Right cardiac atrium (tissue), 5 donors: ENCODE measurements at places on chromosomes 7 and 10. TPM values are rescaled to one million over a fixed set of nuclear protein-coding genes. Genes with fewer than 3 reads are reported as not detected.
A peak's percentile ranks its signal among the peaks of the same experiment; 100 is the strongest.

DNA sequence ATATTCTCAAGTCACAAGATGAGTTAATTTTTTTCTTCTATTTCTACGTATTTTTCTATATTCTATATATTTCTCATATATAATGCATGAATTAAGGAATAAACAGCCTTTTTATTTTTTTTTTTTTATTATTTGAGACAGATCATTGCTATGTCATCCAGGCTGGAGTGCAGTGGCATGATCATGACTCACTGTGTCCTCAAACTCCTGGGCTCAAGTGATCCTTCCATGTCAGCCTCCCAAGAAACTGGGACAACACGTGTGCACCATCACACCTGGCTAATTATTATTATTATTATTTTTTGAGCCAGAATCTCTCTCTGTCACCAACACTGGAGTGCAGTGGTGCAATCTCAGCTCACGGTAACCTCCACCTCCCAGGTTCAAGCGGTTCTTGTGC, 1.5 kb downstream of the CLDN12 start:
- DNase-seq = no peak

Gene TECPR1
- polyA plus RNA-seq = 10.5 TPM

DNA sequence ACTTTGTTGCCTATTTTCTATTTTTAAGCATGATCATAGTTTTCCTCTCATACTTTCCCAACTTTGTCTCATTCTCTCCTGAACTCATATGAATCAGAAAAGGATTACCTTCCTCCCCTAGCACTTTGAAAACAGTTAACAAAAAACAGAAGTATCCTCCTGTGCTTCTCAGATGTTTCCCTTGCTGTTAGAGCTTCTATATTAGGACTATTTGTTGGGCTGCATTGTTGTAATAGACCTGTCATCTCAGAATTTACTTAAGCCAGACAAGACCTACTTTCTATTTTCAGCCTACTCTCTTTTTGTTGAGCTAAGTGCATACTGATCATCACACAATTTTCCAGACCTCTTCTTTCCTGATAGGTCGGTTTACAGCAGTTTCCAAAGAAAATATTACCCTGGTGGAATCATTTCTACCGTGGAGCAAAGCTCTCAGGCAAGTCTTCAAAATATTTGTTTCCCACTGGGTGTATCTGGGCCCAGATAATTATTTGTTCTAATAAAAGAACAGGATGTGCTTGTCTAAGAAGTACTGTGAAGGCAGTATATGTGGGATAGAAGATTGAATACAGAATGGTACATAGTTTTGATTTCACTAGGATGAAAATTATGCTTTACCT, 411.9 kb upstream of the KLF6 start:
- no peak for DNase-seq

Gene DGKI
- polyA plus RNA-seq = 2.1 TPM

DNA sequence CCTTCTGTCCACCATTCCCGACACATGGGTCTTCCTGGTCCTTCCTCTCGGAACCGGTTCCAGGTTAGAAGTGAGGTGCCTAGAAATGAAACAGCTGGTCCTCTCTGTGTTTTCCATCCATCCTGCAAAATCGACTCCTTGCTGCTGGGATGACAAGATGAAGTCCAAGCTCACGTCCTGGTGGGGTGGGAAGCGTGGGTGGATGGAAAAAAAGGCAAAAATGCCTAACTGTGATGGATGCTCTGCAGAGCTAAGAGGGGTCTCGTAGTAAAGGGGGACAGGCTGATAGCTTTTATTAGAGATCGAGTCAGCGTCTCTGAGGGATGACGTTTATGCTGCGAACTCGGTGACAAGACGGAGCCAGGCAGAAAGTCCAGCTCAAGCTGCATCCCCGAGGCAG, 14.1 kb downstream of the CALML5 start:
- no peak for DNase-seq

Gene SLC18A3
- 0.23 TPM for polyA plus RNA-seq

Gene NME8
- not detected for polyA plus RNA-seq

Gene KAZALD1
- polyA plus RNA-seq = 15.3 TPM

Gene PPP1R17
- polyA plus RNA-seq = not detected

DNA sequence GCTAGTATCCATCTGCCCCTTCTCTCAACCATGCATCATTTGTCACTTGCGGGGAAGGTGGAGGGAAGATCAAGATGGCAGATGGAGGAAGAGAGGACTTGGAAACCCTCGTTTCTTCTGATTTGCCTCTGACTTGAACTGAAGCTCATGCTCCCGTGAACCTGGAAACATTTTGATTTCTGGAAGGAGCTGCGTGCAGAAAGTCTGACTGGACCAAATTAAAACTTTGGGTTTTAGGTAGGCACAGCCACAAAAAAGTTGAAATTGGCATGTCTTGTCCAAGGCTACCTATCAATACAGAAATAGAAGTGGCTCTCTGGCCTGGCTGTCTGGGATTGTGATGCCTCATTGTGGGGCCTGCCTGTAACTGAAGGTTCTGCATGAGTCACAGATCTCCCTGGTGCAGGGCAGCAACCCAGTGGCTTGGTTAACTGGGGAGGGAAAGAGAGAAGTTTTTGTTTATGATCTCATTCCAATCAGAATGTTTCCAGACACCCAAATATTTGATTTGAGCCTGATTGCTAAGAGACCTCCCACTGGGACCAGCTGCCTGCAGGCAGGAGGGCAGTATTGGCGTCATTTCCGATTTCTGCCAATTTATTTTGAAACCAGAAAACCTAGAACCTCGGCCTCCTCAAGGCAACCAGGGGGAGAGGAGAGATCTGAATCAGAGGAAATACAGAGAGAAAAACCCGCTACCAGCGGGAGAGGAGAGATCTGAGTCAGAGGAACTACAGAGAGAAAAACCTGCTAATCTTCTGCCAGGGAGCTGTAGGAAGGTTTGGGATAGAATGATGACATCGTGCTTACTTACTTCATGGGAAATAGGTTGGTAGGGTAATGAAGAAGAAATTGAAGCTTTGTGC, 363.6 kb downstream of the ANKRD30A start:
- peak; percentile 15 for DNase-seq

DNA sequence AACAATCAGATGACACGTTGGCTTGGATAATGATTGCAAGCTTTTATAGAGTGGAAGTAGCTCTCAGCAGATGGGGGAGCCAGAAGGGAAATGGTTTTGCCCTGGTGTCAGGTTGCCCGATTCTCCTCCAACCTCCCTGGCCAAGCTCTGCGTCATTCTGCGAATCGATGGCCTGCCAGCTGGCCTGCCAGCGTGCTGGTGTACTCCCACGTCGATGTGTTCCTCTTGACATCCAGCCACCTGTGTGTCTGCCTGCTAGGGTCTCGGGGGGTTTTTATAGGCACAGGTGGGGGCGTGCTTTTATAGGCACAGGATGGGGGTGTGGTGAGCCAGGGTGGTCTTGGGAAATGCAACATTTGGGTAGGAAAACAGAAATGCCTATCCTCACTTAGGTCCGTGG, 4.6 kb downstream of the NET1 start:
- no peak for DNase-seq

Gene HOXA10
- polyA plus RNA-seq = not detected

GRCh38 chr10:133456041-133456951, 2.6 kb downstream of the SCART1 start:
- no peak for DNase-seq

Gene C7orf57
- polyA plus RNA-seq = not detected

DNA sequence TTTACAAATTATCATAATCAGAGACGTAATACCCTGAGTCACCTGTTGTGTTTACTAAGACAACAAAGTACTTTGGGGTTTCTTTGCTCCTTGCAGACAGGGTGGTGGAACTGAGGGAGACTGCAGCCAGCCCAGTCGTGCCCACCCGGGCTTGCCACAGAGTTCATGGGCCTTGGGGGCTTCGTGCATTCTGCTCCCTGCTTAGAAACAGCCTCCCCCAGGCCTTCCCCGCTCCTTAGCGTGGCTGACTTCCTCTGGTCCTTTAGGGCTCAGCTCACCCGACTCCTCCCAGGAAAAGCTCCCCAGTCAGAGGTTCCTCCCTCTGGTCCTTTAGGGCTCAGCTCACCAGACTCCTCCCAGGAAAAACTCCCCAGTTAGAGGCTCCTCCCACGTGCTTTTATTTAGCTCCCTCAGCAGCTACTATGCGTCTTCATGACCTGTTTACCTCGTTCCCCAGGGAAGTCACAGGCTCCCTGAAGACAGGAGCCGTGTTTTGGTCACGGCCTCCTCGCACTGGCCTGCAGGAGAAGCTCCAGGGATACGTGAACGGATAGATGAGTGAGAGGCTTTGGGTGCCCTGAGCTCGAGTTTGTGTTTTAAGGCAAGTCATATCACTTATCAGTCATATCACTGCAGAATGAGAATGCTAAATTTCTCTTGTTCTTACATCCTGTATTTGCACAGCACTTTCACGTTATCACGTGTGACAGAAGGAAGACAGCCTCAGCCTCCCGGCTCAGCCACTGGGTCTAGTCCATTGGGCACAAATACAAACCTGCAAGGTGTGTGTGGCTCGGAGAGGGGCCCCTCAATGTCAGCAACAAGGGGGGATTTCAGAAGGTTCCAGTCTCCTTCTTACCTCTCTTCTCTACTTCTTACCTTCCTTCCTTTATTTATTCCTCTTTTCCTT, 52.7 kb upstream of the VIPR2 start:
- peak; percentile 48 for DNase-seq

Gene CTBP2
- polyA plus RNA-seq = 16.6 TPM

Gene TMEM229A
- 0.50 TPM for polyA plus RNA-seq

Gene FGFR2
- 16.5 TPM for polyA plus RNA-seq

GRCh38 chr7:120987280-120987679, 1.2 kb upstream of the CPED1 start:
- no peak for DNase-seq

DNA sequence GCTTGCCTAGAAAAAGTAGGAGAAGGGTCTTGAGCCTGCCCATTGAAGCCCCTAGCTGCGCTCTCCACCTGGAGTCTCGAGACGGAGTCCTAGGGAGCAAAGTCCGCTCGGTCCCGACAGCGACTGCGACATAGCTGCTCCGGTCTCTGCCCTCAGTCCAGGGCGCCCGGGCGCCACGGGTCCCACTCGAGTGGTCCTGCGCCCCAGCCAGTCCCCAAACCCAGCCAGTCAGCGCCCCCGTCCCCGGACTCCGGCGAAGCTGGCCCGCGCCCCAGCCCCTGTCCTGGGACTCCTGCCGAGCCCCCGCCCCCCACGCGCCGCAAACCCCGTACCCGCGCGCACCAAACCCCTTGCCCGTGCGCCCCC, 490 bp downstream of the TNS3 start:
- no peak for DNase-seq

Gene TUBB8
- polyA plus RNA-seq = not detected

DNA sequence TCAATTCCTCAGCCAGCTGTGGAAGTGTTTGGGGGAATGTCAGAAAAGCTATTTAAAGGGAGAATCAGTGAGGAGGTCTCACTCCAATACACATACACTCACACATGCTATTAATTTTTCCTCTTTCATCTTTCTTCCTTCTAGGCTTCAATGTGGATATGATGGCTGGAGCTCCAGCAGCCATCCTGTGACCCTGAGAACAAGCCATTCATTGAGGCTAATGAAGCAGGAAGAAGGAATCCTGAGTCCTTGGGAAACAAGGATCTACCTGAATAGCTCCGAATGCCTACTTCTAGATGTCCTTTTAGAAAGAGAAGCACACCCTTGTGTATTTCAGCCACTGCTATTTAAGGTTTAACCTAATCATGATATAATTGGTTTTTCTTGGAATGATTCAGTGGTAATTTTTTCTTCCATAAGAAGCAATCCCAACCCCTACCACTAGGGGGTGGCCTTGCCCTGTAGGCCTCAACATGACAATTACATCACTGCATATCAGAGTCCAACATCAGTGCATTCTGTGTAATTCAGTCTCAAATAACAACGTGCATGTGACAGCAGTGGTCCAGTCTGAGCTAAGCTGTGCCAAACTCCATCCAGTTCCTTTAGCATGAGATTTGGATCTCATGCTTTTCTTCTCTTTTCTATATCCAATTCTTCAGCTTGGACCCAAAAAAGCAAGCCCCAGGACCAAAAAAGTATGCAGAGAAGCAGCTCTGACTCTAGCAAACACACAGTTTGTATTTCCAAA, 85.3 kb upstream of the ANKRD1 start:
- DNase-seq = peak; percentile 55

Gene TCAF2
- 0.41 TPM for polyA plus RNA-seq

DNA sequence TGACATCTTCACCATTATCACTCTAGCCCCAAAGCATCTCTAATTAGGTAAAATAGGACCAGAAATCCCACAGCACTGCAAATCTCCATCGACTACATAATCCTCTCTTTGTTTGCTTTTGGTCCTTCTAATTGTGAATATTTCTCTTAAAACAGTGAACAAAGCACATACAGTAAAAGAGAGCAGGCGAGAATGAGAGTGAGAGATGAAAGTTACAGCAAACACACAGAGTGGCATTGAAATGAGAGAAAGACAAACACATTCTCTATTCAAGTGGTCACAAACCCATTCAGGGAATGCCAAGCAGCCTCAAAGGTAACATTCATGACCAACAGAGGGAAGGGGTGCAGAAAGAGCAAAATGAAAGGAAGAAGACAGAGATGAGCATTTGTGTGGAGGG, 109.8 kb upstream of the PTN start:
- DNase-seq = no peak

DNA sequence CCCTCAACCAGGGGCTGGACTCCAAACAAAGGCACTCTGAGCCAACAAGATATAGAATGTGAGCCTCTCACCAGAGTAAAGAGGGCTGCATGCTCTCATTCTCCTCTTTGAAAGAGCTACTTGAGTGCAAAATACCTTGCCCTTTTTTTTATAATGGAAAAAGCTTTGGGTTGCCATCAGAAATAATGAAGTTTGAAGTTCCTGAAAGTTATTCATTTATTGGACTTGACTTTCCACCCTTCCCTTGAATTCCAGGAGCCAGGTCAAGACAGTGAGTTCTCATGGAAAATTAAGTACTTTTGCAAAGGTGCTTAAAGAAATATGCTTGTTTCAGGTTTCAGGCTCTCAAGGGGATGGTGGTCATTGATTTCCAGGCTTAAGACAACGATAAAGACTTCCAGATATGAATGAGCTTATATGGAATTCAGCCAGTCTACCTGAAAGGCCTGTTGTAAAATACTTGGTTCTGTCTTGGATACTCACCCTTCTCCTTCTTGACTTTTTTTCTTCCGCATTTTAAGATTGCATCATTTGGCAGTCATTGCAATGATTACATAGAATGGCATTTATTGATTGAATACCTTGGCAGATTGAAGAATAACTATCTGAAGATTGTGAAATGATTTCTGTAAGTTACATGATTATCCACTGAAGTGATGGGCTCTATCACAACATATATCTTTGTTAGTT, 696.4 kb downstream of the INHBA start:
- no peak for DNase-seq

GRCh38 chr10:18158773-18159265, 18.6 kb downstream of the CACNB2 start:
- no peak for DNase-seq

Gene MYOF
- 5.5 TPM for polyA plus RNA-seq

DNA sequence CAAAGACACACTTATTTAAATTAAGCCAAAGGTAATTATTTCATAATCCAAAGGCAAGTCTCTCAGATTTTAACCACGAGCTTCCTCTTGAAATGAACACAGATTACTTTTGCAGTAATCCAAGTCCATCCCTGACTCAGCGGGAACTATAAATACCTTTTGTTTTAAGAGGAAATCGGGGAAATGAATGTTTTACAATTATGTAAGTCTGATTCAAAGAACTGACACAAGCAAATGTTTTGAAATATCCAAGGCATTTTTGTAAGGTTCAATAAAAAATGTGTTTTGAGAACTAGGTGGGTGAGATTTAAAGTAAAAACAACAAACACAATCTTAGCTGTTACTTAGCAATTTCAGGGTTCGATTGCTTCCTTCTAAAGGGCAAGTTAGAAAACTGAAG, 179.8 kb upstream of the ASAH2 start:
- no peak for DNase-seq

Gene LLCFC1
- not detected for polyA plus RNA-seq
